ENCODE measurements at places on chromosomes 12 and 14.

- no peak for DNase-seq
These were observed 13.6 kb upstream of the ANKRD9 start for GRCh38 chr14:102523200-102523568.

- DNase-seq: no peak
These were observed 9.5 kb upstream of the CRADD start for GRCh38 chr12:93667672-93668071.

DNA sequence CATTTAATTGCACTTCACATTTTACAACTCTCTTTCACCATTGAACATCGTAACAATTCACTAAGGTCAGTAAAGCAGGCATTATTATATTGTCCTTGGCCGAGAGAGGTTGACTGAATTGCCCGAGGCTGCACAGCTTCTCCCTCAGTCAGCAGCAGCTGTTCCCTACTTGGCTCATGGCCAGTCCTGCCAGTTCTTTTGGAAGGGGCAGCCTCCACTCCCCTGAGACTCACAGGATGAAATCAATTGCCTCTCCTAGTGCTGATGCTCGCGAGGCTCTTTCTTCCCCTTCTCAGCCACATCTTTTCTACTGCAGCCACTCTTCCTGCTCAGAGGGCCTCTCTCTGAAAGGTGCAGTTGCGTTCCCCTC is 79.9 kb upstream of the KCNA1 start:
- DNase-seq: no peak

DNA sequence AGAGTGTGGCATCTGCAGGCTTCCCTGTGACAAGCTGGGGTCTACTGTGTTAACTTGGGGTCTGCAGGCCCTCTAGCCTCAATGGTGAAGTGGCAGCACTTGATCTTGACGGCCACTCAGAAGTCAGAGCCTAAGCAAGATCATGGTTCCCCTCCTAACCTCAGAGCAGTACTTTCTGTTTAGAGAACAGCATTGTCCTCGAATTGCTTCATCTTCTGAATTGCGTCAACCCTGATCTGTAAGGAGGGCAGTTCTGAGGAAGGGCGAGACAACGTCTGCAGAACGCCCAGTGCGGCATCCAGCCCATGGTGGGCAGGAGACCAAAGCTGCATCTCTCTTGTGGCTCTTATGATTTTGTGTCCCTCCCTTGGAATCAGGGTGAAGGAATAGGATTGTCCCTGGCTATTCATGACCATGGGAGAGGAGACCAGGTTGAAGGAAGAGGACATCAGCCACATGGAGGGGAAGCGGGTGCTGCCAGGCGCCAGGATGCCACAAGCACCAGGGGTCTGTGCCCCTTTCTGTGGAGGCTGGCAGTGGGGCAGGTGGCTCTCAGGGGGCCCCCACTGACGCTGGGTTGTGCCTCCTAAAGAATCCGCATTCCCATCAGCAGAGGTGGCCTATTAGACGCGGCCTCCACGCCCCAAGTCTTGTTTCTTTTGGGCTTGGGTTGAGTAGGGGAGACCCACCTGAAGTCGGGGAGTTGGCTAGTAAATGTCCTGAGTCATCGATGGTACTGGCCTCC is 2.2 kb downstream of the SERPINA9 start:
- DNase-seq: no peak

GRCh38 chr14:91390165-91390778 is 27.3 kb downstream of the CCDC88C start:
- no peak for DNase-seq

- no peak for DNase-seq
These were observed 257.2 kb downstream of the NELL2 start for GRCh38 chr12:44618946-44619345.

GRCh38 chr12:68831272-68831671 is 23.3 kb downstream of the MDM2 start:
- DNase-seq: no peak

- DNase-seq: no peak
These were observed 5.6 kb downstream of the ATP5MC2 start for GRCh38 chr12:53670308-53670707.

DNA sequence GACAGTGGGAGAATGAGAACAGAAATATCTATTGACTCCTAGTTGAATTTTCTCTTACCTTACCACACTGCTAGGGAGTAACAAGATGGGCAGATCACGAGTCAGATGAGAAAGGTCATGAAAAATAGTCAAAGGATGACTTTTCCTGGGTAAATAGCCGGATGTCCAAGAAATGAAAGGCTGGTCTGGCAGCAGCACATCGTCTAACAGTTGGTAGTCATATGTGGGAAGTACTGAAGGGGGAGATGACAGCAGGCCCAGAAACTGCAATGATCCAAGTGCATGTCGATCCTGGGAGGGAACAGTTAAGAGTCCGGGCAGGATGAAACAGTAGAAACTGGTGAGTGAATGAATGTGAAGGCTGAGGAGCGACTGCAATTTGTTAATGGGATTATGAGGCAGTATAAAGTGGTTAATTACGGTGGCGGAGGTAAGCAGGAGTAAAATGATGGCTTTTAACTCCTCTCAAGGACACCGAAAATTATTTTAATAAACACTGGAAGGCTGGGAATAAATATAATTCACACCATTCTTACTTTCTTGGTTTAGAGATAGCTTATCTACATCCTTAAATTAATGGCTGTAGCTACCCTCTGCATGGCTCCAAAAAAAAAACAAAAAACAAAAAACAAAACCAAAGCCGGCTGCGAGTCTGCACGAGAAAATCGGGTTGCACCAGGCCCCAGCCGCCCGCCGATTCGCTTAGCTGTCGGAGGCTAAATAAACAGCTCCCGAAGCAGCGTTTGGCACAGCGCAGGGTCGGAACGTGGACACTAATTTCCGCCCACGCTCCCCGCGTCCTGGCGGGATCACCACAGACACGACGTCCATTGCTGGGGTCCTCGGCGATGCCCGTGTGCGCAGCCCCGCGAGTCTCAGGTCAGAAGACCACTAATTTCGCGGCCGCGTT is 1.0 kb upstream of the ERC1 start:
- no peak for DNase-seq

DNA sequence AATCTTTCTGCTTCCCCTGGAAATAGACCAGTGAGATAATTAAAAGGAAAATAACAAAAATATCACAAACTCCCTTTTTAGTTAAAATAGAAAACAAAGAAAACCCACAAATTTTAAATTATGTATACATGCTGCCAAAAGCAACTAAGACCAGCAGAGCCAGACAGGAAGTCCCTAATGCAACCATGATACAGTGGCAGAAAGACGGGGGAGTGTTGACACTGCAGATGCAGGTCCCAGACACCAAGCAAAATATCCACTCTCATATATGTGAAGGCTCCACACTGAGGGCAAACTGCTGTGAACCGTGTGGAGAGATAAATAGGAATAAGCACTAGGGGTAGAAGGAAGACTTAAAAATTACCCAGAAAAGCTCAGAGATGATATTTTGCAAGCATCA is 401.0 kb downstream of the BTG1 start:
- DNase-seq: no peak

GRCh38 chr12:64560396-64561301 is 49.6 kb upstream of the RASSF3 start:
- no peak for DNase-seq

- DNase-seq: no peak
These were observed 337.9 kb upstream of the NOVA1 start for GRCh38 chr14:26935733-26936132.

DNA sequence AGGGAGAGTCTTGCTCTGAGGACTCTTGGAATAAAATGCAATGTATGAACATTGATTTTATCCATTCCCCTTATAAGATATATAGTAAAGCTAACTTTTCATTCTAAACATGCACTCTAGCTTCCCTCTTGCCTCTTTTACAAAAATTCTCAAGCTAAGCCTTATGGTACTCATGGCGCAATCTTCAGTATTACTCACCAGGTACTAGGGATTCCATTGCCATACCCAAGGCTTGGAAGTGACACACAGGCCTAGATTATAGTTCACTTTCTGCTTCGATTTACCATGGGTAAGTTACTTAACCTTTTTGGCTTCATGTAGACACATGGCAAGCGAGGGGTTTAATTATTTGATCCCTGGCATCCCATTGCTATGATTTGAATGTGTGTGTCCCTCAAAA is 331.5 kb downstream of the LRIG3 start:
- DNase-seq: no peak

DNA sequence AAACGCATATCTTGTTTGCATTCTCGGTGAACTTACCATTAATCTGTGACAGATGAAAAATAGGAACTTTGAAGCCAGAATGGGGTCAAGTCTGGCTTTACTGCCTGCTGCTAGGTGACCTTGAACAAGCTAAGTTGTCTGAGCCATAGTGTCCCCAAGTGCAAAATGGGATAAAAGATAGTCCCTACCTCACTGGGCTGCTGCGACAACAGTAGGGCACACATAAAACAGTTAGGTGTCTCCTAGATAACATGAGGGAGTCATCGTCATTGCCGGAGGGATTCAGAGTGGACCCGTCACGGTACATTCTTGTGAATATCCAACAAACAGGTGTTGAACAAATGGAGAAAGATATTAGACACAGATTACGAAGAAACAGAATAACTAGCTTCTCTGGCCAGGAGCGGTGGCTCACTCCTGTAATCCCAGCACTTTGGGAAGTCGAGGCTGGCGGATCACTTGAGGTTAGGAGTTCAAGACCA is 71.2 kb downstream of the NINJ2 start:
- DNase-seq: no peak

GRCh38 chr12:100826323-100826722 is 31.7 kb downstream of the ANO4 start:
- no peak for DNase-seq

GRCh38 chr12:5967645-5968415 is 22.8 kb upstream of the ANO2 start:
- no peak for DNase-seq

GRCh38 chr14:58107947-58108552 is 44.0 kb downstream of the ARMH4 start:
- DNase-seq: no peak

DNA sequence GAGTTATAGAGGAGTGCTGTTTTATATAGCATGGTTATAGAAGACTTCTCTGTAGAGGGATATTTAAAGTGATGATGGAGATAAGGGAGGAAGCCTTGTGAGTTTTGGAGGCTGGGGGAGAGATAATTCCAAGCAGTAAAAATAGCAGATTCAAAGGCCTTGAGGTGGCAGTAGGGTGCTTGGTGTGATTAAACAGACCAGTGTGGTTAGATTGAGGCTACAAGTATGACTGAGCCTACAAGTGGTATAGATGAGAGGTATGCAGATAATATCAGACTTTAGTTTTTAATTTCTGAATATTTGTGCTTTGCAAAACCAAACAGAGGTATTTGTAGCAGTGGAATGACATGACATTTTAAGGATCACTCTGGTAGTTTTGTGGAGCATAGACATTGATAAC is 20.3 kb downstream of the FANCM start:
- no peak for DNase-seq

- no peak for DNase-seq
These were observed 46.5 kb upstream of the SAV1 start for GRCh38 chr14:50714450-50715073.

- DNase-seq: no peak
These were observed 190.7 kb upstream of the BMP4 start for GRCh38 chr14:54147282-54147681.

DNA sequence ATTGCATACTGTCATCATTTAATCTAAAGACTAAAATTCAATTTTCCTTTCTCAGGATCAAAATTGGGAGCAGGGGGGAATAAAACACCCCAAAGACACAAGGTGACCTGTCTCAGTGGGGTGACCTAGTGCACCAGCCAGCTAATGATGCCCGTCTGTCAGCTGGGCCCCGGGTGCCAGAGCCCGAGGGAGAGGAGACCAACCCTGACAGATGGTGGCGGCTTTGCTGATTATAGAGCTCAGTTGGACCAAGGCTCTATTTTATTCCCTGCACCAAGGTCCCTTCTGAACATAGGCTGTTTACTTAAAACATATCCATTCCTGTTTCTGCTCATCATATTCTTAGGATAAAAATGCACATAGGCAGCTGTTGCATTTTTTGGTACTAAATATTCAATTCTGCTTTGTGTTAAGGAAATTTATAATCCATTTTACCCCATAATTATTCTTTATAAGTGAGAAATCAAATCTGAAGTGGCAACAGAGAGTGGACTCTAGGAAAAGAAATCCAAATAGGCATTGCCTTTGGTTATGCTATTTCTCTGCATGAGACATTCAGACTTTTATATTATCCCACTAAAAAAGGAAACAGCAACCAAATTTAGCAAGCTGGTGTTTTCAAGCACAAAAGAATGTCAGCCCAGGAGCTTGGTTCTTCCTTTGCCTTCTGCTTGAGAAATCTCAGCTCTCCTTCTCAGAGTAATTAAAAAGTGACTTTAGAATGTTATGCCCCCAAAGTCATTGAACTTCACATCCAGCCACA is 96.8 kb upstream of the IFNG-AS1 start:
- no peak for DNase-seq

- no peak for DNase-seq
These were observed 2.4 kb downstream of the RPL36AL start for GRCh38 chr14:49617852-49618519.

- DNase-seq: no peak
These were observed 380.4 kb upstream of the CCDC196 start for GRCh38 chr14:66105815-66106214.

DNA sequence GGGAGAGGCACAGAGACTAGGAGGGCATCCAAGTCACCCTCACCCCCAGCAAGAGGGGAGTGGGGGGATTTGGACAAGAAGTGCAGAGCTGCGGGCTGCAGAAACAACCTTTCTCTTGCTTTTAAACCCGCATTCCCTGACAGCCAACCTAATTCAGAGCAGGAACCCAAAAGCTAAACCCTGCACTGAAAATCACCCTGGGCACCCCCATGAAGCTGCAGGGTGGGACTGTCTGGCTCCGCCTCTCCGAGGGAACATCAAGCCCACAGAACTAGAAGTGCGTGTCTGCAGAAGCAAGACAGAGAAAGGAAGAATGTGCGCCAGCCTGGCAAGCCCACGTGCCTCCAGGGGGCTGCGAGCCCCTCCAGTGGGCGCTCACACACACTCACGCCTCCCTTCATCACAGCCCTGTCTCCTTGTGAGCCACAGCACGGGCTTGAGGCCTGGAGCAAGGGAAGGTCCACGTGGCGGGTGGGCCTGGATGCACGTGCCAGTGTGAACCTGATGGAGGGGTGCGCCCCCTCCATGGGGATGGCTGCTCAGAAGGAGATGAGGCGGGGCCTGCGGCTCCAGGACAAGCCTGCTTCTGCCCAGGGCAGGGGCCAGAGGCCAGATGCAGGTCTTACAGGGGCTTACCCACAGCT is 27.8 kb upstream of the PNMA1 start:
- DNase-seq: no peak

- DNase-seq: no peak
These were observed 4.1 kb downstream of the CKB start for GRCh38 chr14:103518422-103519042.

GRCh38 chr12:43206396-43206795 is 345.6 kb downstream of the ADAMTS20 start:
- no peak for DNase-seq

- DNase-seq: no peak
These were observed 25.3 kb downstream of the TMEM117 start for GRCh38 chr12:43861015-43861839.
